CD4-positive, alpha-beta T cell treated with Interleukin-21 for 1 hour (primary cell): ENCODE measurements at places on chromosomes 1 and 21.

DNA sequence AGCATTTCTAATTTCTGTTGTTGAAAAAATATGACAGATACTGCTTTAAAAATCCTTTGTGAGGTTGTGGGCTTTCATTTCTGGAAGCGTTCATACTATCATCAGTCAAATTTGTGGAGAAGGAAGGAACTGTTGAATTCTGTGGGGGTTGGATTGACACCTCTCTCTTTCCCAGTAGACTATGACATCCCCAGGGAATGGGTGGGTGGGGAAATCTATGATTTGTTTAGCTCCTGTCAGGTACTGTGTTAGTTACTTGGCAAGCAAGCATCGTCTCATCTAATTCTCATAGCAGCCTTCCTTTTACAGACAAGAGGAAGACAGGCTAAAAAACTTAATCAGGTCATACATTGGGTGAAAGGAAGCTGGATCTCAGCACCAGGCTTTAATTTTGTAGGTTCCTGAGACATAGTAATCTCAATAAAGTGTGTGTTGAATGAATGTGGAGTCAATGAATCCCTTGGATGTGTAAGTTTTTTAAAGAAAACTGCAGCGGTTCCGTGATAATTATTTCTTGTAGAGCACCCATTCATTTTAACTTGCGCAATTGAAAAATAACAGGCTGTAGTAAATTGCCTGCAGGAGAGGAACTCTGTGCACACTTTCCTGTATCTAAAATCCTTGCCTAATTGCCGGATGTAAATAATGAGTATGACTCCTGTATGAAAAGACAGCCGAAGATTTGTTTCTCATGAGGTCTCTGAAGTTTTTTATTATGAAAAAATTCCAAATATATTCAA lies 60.6 kb downstream of the MYOM3 start:
- no peak for DNase-seq

- DNase-seq: no peak
Measured at GRCh38 chr1:8120693-8121260, 94.7 kb upstream of the ERRFI1 start.

GRCh38 chr1:160836981-160837557 lies 25.6 kb downstream of the CD244 start:
- no peak for DNase-seq

DNA sequence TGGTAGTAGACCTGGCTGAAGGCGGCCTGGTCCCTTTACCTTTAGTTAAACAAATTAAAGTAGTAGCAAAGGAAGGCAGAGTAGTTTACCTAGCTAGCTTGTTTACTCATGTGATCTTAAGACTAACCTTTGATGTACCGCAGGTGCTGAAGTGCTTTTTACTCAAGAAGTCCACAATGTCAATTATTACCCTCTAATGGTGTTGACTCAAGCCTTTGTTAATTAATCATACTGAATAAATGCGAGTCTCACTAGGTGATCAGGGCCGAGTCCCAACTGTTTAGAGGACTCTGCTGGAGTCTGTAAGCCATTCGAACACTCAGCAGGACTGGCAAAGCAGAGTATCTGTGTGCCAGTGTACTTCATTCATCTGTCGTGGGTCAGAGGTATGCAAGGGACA lies 381.1 kb upstream of the NCAM2 start:
- DNase-seq: no peak

DNA sequence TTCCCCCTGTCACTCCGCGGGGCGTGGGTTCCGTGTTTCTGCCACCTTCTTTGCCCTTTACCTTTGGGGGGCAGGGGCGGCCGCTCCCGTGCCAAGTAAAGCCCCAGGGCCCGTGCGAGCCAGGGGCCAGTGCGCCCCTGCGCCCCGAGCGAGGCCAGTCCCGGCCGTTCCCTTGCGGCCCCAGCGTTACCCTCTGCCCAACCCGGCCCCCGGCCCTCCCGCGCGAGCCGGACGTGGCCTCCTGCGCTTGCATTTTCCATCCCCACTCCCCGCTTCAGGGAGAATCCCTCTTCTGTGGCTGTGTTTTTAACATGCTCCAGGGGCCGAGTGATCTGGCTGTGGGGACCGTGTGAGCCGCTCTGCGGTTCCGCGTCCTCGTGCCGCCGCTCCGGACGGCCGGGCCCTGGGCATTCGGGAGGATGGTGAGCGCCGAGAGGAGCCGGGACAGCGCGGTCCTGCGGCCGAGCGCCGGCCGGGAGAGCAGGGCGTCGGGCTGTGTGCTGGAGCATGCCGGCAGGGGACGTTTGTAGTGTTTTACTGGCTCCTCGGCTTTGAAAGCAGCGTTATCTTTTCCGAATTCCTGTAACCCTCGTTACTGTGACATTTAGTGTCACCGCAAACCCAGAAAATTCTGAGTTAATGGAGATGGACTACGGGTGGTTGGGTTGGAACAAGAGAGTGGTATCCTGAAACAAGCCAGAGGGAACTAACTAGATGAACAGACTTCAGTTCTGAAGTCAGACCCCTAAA lies 1.0 kb downstream of the GALNT2 start:
- DNase-seq: peak; percentile 7
